Stimulated activated CD4-positive, alpha-beta T cell treated with anti-CD3 and anti-CD28 coated beads, Interleukin-1b, Interleukin-23, amount 100 ng/mL, for 1 hour (primary cell): ENCODE measurements at places on chromosomes 6 and 20.
A peak's percentile ranks its signal among the peaks of the same experiment; 100 is the strongest.

DNA sequence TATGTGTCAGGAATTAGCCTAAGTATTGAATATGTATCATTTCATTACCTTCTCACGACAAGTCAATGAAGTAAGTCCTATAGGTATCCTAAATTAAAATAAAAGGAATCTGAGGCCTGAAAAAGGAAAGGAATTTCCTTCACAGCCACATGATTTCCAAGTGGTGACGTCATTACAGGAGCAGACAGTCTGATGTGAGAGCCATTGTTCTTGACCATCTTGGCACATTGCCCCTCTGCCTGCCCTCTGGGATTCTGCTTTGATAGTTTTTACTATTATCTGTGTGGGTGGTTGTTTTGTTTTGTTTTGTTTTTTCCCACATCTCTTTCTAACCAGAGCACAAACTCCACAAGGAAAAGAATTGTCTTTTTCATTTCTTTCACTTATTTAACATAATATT, 219.8 kb upstream of the UFL1 start:
- no peak for DNase-seq

DNA sequence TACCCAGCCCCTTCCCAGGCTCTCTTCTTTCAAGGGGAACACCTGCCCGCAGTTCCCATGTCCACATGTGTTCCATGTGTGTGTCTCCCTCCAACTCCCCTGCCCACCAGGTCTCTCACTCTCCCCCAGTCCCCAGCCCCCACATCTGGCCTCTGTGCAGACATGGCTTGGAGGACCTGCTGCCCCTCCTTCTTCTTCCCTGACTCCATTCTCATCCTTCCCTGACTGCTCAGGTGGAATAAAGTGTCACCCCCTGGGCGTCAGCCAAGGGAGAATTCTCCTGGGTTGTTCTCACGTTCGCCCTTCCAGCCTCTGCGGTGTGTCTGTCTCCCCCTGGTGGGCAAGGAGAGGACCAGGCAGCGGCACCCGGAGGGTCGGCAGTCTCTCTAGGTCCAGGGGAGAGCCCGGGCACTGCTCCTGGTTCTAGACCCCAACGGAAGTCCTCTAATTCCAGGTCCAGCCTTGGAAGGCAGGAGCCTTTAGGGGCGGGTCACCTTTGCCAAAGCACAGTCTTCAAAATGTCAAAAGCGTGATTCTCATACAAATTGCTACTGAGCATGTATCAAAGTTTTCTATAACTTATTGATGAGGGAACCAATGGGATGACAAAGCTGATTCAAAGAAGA, 50.5 kb downstream of the EBF4 start:
- peak; percentile 47 for DNase-seq

DNA sequence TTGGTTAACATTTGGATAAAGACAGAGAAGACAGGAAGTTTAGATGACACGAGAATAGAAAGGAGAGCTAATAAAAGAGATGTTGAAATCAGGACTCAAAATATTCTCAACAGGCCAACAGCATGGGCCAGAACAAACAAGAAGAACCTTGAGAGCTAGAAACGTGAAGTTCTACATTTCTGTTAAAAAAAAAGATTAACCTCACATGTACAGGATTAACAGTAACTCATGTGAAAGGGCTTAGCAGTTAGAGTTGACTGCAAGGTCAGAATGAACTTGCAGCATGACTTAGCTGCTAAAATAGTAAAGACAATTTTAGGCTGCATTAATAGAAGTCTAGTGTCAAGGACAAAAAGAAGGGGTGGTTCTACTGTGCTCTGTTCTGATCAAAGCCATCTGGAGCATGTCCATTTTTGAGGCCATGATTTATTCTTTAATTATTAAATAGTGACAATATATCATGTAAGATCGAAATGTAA, 331.1 kb upstream of the HSF2 start:
- no peak for DNase-seq

DNA sequence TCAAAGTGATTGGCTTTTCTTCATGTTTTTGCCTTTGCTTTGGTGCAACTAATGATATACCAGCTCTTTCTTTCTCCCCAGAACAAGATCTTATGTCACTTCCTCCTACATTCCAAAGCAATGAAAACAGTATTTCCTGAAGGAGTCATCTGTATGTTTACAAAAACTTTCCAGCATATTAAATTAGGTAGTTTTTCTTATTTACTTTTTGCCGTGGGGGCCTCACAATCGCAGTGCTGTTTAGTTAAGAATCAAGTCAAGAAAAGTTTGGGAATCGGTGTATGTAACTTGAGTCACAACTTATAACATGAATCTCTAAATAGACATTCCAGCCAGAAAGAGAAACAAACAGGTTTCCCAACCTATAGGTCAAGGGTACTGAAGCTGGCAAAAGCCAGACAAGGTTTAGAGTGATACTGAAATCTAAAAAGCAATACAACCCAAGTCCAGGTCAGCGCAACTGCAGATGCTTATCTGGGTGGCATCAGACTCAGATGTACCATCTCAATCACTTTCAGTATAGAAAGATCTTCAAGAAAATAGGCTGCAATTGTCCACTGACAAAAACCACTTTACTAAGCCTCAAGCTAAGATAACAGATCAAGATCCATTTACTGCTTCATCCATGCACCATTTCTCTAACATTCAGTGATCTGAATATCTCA, 63.6 kb downstream of the IPCEF1 start:
- DNase-seq: no peak

DNA sequence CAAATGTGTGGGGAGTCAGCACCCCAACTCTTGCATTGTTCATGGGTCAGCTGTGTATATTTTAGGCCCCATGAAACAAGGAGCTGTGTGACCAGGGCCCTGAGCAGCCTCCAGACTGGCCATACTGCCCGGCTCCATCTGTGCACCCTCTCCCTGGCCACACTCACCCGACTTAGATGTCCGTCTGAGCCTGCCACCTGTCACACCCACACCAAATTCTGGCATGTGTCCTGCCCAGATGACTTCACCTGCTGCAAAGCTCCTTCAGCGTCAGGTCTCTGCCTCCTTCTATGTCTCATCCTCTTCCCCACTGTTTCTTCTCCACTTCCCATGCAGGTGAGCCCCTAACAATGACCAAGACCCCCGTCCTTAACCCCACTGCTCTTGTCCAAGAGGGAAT, 88.1 kb upstream of the THBS2 start:
- DNase-seq: no peak
